ENCODE measurements at places on chromosomes 11 and 22.

- DNase-seq: no peak
Observed at GRCh38 chr11:7527029-7527428, 13.2 kb downstream of the PPFIBP2 start.

- no peak for DNase-seq
Observed at GRCh38 chr11:9775398-9775779, 111.5 kb downstream of the SWAP70 start.

DNA sequence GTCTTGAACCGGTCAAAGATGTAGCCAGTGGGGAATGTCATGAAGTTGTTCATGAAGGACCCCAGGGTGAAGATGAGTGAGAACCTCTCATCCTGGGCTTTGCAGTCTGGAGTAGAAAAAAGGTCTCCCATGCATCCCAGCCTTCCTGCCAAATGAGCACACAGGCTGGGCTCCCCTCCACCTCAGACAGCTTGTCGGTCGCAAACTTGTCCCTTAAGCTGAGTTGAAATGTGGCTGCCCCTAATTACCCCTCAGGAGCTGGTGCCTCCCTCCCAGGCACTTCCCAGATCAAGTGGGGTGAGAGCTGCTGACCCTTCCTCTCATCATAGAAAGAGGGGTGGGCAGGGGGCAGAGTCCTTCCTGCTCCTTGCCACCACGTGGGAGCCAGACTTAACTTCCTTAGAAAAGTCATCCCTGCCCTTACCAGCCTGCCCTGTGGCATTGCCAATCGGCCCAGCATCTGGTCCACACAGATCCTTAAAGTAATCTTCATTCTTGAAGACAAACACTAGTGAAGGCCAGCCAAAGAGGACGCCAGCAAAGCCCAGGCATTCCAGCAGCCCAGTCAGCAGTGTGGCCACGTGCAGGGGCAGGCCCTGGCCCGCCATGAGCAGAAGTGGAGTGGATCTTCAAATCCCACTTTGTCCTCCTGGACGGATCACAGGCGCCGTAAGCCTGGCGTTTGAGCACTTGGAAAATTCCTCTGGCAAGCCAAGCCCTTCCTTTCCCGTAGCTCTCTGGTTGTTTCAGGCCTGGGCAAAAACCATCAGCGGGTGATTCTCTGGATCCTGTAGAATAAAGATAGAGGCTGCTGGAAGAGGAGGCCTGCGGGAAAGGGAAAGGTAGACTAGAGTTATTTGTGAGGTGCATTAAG is 1.1 kb downstream of the SLC43A3 start:
- peak; percentile 21 for DNase-seq

DNA sequence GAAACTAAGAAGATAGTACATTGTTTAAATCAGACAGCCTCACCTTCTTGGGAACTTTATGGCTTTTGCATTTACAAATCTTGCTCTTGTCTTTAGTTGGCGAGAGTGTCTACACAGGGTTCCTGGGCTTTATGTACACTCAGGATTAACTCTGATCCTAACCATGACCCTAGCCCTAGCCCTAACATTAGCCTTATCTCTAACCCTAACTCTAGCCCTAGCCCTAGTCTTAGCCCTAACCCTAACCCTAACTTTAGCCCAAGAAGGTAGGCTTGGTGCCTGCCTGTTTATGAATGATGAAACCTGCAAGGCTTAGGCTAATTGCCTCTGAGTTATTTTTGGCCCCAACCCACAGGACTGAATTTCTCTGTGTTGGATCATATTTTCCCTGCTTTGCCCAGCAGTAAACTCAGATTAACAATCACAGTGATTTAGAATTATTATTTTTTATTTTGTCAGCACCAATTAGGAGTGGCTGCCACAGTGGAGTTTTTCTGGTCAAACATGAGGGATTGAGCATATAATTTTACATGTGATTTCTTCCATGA is 44.1 kb upstream of the OR9Q1 start:
- DNase-seq: no peak
